ENCODE measurements at places on chromosomes 5 and 9.

- DNase-seq = no peak
Measured at GRCh38 chr5:82881571-82882174, 195.5 kb downstream of the TMEM167A start.

DNA sequence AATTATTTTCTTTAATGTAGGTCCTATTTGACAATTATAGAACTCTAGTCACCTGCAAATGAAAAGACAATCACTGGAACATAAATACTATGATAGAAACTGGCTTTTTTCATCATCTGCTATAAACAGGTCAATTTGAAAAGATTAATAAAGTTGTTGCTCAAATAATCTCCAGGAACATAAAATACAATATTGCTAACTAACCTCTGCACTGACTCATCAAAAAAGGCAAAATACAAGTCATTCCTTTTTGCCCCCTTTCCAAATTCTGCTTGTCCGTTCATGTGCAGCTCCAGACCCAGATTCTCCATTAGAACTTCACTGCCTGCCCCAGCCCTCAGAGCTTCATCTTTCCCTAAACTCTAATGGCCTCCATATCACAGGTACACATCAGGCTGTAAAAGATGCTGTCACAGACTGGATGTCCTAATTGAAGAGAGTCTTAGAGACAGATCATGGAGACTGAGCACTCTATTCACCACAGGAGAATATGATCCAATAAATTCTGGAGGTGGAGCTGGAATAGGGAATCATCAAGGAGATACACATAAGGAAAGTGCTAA is 1.6 kb downstream of the DCTN4 start:
- no peak for DNase-seq

DNA sequence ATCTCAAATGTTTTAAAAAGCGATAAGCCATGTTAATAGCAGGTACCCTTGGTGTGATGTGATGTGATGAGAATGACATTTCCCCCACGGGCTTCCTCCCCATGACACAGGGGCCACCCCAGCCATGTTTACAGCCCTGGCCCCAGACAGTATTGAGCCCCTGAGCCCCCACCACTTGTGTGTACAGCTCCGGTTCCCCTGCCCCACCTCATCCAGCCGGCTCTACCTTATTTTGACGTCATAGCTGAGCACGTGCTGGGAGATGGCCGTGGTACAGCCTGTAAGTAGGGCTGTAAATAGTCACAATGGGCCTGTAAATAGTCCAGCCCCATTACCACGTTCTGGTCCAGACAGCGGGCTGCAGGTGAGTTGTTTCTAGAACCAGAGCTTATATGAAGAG is 24.9 kb upstream of the HNRNPH1 start:
- DNase-seq = no peak

- peak; percentile 23 for DNase-seq
Measured at GRCh38 chr5:157494178-157494832, 34.3 kb downstream of the NIPAL4 start.

GRCh38 chr5:141084487-141084989 is 9.9 kb upstream of the PCDHB2 start:
- DNase-seq = peak; percentile 6
